ENCODE measurements at places on chromosomes 12 and 14.
A peak's percentile ranks its signal among the peaks of the same experiment; 100 is the strongest.

DNA sequence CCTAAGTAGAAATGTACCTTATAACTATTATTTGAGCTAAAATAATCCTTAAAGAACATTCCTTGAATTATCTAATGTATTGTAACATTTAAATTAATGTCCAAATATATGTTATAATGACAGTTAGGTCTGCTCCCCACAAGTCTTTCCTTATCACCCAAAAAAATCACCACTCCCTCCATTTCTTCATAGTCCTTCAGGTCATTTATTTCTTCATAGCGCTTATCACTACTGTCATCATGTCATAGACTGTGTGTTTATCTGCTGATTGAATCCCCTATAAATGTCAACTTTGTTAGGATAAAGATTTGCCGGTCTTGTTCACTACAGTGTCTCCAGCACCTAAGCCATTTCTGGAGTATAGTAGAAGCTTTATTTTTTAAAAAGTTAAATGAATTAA lies 12.0 kb downstream of the LUM start:
- no peak for DNase-seq

- no peak for DNase-seq
These were observed 533.1 kb upstream of the LRFN5 start for GRCh38 chr14:41073544-41073943.

DNA sequence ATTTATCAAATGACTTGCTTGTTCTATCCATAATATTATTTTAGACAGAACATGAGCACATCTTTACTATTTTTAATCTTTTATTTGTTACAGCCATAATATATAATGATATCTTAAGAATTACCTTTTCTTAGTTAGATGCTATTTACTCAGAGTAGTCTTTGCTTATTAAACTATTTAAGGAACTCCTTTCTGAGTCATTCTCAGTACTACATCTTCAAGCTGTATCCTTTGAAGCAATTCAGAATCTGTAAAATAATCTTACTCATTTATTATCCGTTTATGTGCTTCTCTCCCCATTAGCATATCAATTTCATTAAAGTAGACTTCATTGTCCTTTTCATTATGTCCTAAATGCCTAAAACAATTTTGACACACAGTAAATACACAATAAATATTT lies 240.4 kb upstream of the FAR2 start:
- DNase-seq: no peak

GRCh38 chr14:75147423-75148071 lies 20.7 kb upstream of the NEK9 start:
- no peak for DNase-seq

DNA sequence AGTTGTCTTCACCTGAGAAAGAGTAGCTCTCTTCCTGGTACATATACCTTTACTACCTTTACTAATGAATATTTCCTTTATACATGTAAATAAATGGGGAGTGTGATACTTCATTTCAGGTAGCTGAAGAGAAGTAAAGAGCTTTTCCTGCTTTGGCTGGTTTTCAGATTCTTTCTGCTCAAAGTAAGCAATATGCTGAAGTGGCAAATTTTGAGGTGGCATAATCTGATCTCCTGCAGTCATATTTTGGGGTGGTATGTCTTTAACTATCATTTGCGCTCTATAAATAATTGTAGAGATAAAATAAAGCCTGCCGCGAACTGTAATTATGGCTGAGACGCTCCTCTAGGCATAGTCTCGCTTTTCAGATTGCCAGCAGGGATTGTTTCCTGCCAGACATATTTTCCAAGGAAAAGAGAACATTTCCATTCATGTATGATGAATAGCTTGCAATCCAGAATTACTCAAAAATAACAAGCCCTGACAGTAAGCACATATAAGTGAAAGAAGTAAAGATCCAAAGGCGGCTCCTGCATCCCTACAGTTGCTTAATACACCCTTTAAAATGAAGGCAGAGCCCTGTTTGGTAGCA lies 200.7 kb downstream of the C12orf50 start:
- no peak for DNase-seq

- DNase-seq: no peak
These were observed 126.4 kb upstream of the PLEKHA5 start for GRCh38 chr12:19003141-19003540.

DNA sequence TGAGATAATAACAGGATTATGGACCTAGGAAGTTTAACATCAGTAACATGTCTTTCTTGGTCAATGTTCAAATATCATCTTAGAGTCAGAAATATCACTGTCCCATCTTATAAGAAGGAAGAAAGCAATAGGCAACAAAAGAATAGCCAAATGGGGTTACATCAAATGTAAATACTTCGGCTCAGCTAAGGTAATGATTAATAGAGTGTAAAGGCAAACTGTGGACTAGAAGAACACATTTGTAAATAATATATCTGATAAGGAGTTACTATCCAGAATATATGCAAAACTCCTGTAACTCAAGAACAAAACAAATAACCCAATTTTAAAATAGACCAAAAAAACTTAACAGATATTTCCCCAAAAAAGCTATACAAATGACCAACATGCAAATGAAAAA lies 630.3 kb downstream of the RPS29 start:
- DNase-seq: peak; percentile 83

Measured in NCI-H526 (cell line).